A549 treated with Mapracorat at 1 μM for 4 hours (cell line): ENCODE measurements at places on chromosomes 1 and 21. TPM values are rescaled to one million over a fixed set of nuclear protein-coding genes. Genes with fewer than 3 reads are reported as not detected.

Gene NOC2L
- 68.0 to 91.8 TPM (median 81.8 TPM) in 5 replicates for total RNA-seq

Gene LCE1F
- total RNA-seq: not detected in 5 replicates

Gene ATG4C
- total RNA-seq: 3.4 to 5.0 TPM (median 3.5 TPM) in 5 replicates

Gene RBM11
- total RNA-seq: not detected in 5 replicates

Gene IQGAP3
- total RNA-seq: 12.6 to 20.8 TPM (median 17.0 TPM) in 5 replicates

Gene HSF2BP
- 1.7 to 2.7 TPM (median 1.9 TPM) in 5 replicates for total RNA-seq

Gene LCE1D
- total RNA-seq: not detected in 5 replicates

Gene IRF6
- total RNA-seq: 0.14 to 0.22 TPM (median 0.18 TPM) in 5 replicates

Gene FCGR3A
- total RNA-seq: not detected in 5 replicates
